Activated CD4-positive, CD25-positive, alpha-beta regulatory T cell (primary cell): ENCODE measurements at places on chromosomes 2 and 18.

DNA sequence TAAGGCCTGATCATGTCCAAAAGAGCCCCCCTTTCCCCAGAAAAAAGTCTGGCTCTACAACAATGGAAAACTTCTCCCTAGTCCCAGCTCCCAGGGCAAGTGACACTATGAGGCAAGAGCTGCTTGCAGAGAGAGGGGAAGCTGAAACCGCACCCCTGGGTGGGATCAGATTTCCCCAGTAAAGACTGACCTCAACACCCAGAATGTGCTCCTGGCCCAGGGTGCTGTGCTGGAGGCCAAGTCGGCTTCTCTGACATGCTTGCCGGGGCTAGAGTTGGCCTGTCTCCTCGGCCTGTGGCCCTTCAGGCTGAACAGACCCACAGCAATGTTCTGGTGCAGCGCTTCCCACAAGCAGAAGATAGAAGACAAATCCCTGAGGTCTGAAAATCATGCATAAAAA is 18.4 kb upstream of the ST8SIA3 start:
- no peak for DNase-seq

GRCh38 chr2:141195087-141195486 is 935.7 kb downstream of the LRP1B start:
- DNase-seq, result no peak

DNA sequence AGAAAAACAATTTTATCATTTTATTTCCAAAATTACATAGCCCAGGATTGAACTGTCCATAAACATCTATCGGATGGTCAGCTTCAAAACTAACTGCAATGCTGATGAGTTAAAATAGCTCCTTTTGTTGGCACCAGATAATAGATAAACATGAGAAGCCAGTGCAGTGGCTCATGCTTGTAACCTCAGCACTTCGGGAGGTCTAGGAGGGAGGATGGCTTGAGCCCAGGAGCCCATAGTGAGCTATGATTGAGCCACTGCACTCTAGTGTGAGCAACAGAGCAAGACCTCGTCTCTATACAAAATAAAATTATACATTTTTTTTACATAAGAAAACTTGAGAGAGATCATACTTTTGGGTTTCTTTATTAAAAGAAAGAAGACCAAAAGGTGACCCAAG is 34.6 kb upstream of the IMPA2 start:
- DNase-seq, result no peak

DNA sequence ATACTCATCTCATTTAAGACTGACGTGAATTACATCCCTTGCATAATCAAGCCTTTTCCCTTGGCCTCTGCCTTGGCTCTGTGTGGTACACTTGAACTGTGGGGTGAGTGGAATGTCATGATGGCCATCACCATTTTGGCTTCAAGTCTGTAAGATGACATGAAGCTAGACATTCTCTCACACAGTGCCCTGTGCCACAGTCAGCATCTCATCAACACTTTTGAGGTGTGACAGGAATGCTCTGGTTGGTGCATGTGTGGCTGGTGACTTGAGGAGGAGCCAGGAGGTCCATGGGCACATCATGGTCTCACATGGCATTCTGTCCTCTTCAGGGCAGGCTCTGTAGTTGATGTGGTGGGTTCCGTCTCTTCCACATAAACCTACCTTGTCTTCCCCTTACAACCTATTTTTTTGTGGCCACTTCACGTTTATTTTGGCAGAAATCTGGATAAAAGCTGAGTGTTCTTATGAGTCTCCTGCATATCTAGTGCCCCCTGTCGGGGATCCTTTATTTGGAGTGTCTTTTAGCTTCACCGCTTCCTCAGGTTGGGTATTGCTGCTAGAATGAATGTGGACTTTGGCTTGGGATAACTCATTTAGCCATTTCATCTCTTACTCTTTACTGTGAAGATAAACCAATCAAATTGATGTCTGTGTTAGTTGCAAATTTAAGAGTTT is 28.1 kb downstream of the MAP4K4 start:
- no peak for DNase-seq

DNA sequence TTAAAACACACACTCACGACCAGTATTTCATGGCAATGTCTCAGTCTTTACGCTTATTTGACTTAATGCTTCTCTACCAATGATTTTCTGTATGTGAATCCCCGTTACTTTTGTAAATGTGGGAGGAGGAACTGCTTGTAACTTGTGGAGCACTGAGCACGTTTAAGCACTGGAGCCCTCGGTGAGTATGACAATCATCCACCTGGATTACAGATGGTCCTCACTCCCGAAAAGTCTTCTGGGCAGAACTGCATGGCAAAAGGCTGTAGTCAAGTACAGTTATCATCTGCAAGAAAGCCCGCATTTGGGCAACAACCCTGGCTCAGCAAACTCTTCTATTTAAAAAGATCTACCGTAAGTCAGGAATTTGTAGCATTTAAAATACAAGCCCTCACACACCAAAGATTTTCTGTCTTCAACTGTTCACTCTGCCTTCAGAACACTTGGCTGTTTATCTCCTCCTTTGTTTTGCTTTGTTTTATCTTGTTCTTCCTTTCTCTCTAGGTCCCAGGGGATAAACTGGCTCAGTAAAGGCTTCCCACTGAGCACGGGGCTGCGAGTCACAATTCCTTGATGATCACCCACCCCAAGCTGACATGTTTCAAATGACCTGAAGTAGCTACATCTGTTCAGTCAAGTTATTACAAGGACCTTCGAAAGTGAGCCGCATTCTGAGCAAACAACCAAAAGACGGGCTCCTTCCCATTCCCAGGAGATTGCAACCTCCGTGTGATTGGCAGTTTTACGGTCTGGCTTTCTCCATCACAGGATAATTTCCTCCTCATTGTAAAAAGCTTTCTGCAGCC is 102.2 kb downstream of the DLGAP1 start:
- DNase-seq, result no peak

GRCh38 chr2:12119841-12120240 is 373.4 kb downstream of the LPIN1 start:
- DNase-seq, result no peak
